NT2/D1 (cell line): ENCODE measurements at places on chromosomes 7 and 10.
A peak's percentile ranks its signal among the peaks of the same experiment; 100 is the strongest.

DNA sequence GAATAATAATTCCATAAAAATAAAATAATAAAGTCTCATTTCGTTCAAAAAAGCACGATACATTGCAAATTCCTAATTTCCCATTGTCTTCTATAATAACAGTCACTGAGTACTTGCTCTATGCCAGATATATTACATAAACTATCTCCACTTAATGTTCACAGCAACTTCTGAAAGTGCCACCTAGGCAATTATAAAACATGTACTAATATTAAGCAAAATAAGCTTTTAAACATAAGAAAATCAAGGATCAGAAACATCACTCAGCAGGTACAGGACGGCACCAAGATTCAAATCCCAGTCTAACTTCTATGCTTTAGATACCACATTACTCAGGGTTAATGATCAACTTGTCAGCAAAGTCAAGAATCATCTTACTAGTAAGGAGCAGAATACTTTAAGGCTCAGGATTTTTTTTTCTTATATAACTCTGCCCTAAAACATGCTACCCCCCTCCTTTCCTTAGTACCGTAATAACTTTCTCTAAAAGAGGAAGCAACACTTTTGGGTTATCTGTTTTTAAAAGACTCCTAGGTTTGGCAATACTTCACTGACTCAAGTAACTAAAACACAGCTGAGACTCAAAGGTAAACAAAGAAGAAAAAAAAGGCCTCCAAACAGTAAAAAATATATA is 51.3 kb downstream of the USP6NL start:
- DNase-seq = no peak

- no peak for DNase-seq
Observed at GRCh38 chr7:28211006-28211405, 30.4 kb upstream of the JAZF1 start.

DNA sequence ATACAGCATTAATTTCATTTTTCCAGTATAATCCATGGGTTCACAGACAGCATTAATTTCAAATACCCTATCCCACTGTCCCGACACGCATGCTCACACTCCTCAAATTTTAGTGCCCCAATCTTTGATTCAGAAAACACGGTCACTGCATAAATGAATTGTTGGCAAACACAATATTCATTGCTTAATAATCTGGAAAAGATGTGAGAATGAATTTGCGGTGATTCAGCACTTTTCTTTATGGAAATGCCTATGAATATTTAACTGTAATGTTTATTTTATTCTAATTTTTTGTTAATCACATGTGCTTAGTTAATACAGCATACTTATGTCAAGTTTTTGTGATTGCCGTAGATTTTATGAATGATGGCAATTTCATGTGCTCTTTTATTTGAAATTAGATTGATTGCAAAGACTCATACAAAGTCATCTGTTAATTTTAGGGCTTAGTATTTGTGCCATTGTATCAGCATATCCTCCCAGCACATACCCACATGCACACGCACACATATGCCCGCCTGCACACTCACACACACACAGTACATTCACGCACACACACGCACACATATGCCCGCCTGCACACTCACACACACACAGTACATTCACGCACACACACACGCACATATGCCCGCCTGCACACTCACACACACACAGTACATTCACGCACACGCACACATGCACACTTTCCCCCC is 35.1 kb downstream of the MACROH2A2 start:
- DNase-seq = no peak

DNA sequence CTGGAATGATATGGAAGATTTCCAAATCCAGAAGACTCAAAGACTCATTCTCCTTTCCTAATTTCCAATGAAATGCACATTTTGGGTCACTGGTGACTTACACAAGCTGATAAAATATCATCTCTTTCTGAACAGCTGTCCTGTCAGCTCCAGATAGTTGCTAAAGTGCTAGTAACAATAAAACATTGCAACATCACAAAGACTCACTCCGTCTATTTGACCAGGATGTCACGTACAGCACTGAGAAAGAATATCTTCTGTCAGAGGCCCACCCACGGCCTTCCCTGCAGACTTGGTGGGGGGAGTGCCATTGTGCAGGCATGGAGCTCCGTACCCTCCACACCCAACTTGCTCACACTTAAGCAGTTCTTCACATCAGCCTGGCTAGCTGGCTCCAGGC is 78.9 kb upstream of the EGR2 start:
- no peak for DNase-seq

GRCh38 chr10:20598590-20598989 is 298.5 kb downstream of the NEBL start:
- peak; percentile 40 for DNase-seq

DNA sequence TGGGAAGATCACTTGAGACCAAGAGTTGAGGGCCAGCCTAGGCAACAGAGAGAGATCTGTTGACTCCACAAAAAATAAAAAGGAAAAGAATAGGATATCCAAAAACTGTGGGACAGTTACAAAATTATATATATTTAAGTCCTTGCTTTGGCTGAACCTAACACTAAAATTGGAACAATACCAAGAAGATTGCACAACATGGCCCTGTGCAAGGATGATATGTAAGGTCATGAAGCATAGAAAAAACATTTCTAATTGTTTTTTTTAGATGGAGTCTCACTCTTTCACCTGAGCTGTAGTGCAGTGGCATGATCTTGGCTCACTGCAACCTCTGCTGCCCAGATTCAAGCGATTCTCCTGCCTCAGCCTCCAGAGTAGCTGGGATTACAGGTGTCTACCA is 139.0 kb downstream of the TPST1 start:
- DNase-seq = no peak

DNA sequence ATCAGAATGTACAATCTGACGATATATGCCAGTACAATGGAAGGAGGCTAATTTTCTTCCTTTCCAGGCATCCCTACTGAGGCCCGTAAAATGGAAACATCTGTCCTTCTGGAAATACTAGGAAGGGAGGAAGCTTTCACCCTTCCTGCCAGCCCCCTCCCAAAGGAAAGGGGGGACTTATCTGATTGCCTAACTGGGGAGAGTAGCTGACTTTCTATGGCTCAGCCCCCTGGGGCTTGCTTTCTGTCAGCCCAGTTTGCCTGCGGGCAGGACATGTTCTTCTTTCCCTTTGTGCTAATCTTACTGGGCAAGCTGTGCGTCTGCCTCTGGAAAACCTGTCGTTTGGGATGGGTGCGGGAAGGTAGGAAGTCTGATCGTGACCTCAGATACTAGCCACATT is 508.9 kb downstream of the SUGCT start:
- no peak for DNase-seq

- DNase-seq = no peak
Observed at GRCh38 chr10:121165276-121165675, 314.1 kb downstream of the WDR11 start.

DNA sequence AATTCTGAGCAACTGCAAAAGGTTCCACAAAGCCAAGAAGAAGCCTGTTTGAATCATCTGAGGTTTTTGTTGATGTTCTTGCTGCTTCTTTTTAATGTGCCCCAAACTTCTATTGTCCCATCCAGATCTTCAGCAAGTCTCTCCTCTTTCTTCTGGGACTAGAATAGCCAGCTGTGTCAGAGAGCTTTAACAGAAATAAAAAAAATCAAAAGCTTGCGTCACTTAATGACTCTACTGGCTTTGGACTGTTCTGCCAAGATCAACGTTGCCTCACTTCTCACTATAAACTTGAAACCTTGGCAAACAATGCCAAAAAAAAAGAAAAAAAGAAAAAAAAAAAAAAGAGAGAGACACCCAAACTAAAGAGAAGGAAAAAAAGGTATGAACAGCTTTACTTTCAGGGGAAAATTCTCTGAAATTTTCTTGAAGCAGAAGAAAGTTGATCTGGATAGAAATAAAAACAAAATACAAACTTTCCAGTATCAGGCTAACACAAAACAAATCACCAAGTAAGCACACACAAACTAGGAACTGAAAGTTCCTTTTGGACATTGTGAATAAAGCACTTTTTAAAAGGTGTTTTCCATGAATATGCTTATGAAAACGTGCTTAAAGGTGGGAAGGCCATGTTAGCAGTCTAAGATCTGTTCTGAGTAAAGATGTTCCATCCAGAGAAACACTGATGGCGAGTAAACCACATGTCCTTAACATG is 14.8 kb downstream of the USP54 start:
- DNase-seq = no peak

DNA sequence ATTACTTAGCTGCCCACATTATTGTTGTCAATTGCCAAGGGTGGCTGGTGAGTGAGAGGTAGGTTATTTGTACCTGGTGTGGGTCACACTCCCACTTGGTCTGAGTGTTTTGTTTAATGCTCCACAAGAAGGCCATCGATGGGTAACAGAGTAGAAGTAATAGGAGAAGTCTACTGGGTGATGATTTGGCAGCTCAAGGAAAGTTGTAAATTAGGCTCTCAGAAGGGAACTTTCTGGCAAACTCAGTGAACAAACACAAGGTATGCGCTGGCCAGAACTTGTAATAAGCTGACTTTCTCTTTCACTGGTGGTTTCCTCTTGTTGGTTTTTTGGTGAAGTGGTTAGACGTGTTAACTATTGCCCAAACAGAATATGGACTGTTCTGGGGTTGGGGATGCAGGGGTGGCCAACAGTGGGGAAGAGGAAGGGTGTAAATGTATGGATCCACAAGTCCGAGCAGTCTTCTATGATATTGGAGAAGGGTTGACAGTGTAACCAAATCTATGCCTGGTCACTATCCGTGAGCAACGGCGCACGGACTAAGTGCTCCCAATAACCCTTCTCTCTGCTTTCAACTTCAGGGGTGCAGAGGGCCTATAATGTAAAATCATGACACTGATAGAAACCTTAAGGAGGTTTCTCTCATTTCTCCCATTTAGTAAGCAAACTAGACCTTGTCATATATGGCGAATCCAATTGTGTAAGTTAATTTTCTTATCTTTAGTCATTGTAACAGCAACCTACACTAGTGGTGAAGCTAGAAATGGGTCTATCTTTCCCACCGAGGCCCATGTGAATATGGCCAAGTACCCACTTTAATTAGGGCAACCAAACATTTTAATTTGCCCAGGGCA is 212.8 kb downstream of the PTEN start:
- no peak for DNase-seq

DNA sequence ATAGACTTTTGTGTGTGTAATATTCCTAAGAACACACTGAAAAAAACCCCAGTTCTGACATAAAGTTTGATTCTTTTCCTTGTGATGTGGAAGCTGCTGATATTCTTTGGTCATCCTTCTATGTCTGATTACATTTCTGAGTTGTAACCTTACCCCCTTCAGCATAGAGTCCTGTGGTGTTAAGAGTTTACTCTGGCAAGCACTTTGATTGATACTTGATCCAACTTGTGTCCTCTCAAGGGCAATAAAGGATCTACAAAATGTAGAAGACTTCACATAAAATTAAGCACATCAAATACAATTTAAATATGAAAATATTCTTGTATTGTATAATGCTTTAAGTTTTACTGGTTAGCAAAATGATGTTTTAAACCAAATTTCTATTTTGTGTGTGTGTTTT is 221.7 kb upstream of the DKK1 start:
- DNase-seq = no peak

GRCh38 chr10:93475227-93475626 is 6.9 kb downstream of the MYOF start:
- no peak for DNase-seq

GRCh38 chr7:2821842-2822507 is 22.1 kb downstream of the GNA12 start:
- no peak for DNase-seq

DNA sequence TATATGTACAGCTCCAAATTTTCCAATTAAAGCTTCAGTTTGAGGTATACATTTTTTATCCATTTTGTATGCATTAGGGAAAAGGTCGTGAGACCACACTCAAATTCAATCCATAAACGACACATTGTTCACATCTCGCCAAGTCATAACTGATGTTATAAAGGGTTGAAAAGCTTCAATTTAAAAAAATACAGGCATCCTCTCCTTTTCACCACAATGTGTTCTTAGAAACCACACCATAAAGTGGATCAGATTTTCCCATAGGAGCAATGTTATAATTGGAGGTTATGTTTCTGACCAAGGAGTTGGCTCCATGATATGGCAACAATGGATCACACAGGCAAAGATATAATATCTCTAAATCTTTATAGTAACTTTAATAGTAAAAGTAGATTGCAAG is 663.6 kb downstream of the PARD3 start:
- no peak for DNase-seq

- DNase-seq = no peak
Observed at GRCh38 chr10:110512461-110513187, 14.9 kb downstream of the DUSP5 start.

GRCh38 chr7:51129527-51130472 is 186.8 kb downstream of the COBL start:
- DNase-seq = no peak

GRCh38 chr10:130974166-130974565 is 337.4 kb downstream of the TCERG1L start:
- no peak for DNase-seq

DNA sequence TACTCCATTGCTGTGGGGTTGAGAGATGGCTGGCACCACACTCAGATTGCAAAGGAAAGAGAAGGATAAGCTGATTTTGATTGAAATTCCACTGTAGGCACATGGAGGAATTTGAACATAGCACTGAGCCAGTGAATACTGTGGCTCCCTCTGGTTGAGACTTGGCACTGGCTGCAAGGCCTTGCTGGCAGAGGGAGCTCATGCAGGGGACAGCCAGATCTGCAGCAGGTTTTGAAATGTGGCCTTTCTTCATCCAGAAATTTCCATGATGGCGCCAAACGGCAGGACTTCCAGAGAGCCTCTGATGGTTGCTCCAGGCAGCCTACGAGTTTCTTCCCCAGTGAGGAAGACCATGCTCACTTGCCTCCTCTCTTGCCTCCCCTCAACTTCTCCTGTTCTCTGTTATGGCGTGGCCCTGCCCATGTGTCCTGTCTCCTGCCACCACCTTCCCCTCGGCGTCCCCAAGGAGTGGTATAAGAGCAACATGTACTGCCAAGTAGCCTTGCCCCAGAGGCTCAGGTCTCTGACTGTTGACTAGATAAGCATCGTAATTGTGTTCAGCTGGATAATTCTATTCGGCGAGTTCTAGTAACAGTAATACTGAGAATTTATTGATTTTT is 265.6 kb downstream of the CCDC3 start:
- no peak for DNase-seq

- no peak for DNase-seq
Observed at GRCh38 chr7:17126413-17127268, 171.8 kb upstream of the AHR start.

DNA sequence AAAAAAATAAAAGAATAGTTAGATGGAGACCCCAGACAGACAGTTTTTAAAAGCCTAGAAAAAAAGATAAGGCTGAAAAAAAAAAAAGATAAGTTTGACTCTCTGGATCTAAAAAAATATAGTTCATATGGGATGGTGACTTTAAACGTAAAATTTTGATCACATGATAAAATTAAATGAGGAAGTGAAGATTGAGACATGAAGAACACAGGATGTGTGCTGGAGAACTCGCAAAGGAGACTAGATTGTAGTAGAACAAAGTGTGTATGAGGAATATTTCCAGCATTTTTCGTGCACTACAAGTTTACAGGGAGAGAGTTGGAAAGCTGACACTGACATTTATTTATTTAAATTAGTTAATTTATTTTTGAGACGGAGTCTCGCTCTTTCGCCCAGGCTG is 286.4 kb downstream of the PRPF18 start:
- no peak for DNase-seq
